ENCODE measurements at places on chromosomes 13 and 19. TPM values are rescaled to one million over a fixed set of nuclear protein-coding genes. Genes with fewer than 3 reads are reported as not detected.

The BABAM1 gene
- 50.9 TPM for total RNA-seq

The ZNF433 gene
- 2.3 TPM for total RNA-seq

The C19orf33 gene
- total RNA-seq = 1.6 TPM

The CLIP3 gene
- total RNA-seq = 29.3 TPM

The ARHGEF1 gene
- 38.1 TPM for total RNA-seq

The PDX1 gene
- total RNA-seq = not detected

The NXNL1 gene
- not detected for total RNA-seq
